ENCODE measurements at places on chromosomes 2 and 18.

DNA sequence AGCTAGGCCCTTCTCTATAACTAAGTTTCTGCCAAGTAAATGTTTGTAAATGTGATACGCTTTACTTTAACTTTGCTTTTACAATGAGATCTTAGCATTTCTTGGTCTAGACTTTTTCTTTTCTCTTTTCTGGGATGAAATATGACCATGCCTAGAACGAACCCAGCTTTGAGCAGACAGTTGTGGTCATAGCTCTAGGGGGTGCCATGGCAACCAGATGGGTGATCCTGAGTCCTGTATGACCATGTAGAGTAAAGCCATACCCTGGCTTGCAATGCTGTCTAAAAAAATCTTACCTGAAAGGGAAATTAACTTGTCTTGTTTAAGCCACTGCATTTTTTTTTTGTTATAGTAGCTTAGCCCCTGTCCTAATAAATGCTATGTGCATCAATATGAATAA, 956.3 kb downstream of the SLC4A3 start:
- DNase-seq: no peak

DNA sequence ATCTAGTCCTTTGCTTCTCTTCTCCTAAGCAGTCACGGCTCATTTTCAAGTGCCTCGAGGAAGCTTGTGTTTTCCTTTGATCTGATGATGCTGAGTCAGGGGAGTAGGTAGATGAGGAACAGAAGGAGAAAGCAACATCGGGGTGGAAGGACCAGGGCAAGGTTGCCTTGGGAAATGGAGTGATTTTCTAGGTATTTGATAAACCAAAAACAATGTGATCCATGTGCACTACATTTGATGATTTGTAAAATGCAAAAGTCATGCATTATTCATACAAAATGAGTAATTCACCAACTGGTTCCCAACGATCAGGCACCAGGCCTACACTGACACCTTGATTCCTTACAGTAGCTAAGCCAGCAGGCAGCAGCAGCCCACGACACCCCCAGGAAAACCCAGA, 205.3 kb downstream of the ANAPC1 start:
- no peak for DNase-seq

GRCh38 chr2:138190999-138191398, 226.7 kb downstream of the HNMT start:
- no peak for DNase-seq

DNA sequence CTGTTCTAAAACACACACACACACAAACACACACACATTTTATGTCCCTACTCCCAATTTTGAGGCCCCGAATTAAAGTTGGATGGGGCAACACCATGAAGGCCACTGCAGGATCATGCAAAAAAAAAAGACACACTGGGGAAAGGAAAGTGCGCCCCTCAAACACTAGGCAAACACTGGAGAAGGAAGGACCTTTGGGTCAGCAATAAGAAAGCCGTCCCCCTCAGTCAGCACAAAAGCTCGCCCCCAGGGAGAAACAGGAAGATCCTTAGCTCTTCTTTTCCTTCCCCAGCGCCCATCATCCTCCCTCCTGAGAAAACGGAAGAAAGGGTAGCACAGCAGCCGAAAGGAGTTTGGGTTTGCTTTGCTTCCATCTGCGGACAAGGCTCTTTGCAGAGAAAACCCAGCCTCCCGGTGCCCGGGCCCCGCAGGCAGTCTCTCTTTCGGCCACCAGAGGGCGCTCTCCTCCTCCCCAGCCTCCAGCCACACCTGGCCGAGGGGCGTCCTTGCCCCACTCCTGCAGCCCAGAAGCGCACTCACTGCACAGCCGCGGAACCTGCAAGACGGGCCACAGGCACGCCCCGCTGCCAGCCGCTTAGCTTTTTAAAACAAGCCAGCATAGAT, 248.5 kb downstream of the CDH20 start:
- peak; percentile 62 for DNase-seq

- DNase-seq: no peak
Measured at GRCh38 chr2:74735564-74735963, 81.5 kb downstream of the SEMA4F start.

Measured in stimulated activated effector memory CD8-positive, alpha-beta T cell treated with anti-CD3 and anti-CD28 coated beads, Interleukin-12 subunit alpha, Interleukin-12 subunit beta, amount 100 ng/mL, for 72 hours (primary cell).